ENCODE measurements at places on chromosomes 12 and 14. TPM values are rescaled to one million over a fixed set of nuclear protein-coding genes. Genes with fewer than 3 reads are reported as not detected.
A peak's percentile ranks its signal among the peaks of the same experiment; 100 is the strongest.

CEBPE gene
- not detected for total RNA-seq

- no peak for DNase-seq
Observed at GRCh38 chr14:102971314-102971713, 48.9 kb downstream of the AMN start.

DNA sequence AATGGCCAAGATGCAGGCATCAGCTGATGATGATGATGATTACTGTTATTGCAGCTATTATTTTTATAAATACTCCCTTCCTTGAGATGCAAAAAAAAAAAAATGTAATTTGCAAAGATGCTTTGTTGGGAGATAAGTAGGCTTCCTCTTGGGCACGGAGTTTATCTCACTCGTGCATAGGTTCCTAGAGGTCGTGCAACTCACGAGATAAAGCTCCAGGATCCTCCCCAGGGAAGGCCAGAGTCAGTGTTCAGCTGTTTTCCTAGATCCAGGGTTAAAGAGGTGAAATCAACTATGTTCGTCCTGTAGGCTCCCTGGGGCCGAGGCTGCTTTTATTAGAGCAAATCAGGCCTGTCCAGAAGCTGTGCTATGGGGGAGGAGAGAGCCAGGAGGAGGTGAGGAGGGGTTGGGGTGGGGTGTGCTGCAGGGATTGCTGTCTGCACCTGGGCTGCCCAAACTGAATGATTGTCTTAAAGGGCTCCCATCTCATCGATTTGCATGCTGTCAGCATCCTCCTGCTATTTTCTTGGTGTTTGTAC lies 270.3 kb downstream of the NRXN3 start:
- no peak for DNase-seq

CLEC2A gene
- total RNA-seq = not detected

- no peak for DNase-seq
Observed at GRCh38 chr12:129110575-129110974, 257.3 kb downstream of the GLT1D1 start.

DNA sequence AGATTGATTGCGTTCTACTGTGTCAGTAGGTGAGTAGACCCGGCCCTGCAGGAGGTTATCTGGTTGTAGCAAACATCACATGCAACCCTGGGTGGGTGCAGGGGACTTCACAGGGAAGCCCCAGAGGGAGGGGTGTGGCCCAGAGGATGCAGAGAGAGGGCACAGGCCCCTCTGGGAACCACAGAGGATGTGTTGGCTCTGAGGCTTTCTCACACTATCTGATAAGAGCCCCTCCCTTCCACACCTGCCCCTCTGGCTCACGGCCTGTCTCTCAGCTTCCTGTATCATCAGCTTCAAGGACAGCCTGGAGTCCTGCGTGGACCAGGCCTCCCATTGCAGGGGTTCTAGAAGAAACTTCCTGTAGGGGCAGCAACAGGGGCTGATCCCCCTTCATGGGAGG lies 101.9 kb downstream of the RIN3 start:
- DNase-seq = peak; percentile 68

DNA sequence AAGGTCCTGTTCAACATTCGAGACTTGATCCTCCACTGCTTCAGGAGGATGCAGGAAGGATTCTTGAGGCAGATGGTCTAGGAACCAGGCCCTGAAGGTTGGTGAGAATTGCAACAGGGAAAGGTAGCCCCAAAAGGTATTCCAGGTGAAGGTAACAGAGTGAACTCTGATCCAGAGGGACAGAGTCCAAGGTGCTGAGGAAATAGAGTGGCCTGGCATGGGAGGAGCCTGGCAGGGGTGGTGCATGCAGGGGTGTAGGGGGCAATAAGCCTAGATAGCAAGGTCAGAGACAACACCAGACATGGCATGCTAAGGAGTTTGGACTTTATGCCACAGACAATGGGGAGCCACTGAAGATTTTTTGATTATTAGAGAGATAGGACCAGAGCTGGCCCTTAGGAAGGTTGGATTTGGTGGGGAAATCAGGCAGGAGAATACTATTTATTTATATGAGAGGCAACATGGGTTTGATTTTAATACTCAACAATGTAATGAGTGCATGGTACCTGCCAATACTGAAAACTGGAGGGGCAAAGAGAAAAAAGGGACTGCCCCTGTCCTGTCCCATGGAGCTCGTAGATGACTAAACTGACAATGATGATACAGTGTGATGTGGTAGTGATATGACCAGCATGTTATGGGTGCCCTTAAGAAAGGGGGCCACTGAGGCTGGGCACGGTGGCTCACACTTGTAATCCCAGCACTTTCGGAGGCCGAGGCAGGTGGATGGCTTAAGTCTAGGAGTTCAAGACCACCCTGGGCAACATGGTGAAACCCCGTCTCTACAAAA lies 50.5 kb upstream of the TMED10 start:
- no peak for DNase-seq

TTC6 gene
- total RNA-seq = not detected

DNA sequence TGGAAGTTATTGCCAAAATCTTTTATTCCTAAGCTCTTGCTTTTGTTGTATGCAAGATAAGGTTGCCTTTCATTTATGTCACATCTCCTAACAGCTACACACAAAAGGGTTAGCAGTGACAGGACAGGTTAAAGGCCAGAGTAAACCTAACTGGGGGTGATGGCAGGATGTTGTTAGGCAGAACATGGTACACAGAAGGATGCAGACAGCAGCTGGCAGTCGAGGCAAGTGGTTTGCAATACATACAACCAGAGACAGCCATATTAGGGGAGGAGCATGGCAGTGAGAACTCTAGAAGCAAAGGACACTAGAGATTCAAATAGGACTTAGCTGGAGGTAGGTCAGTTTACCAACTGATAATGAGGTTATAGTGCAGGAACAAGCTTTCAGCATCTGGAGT lies 2.7 kb upstream of the ABCD2 start:
- DNase-seq = no peak

DNA sequence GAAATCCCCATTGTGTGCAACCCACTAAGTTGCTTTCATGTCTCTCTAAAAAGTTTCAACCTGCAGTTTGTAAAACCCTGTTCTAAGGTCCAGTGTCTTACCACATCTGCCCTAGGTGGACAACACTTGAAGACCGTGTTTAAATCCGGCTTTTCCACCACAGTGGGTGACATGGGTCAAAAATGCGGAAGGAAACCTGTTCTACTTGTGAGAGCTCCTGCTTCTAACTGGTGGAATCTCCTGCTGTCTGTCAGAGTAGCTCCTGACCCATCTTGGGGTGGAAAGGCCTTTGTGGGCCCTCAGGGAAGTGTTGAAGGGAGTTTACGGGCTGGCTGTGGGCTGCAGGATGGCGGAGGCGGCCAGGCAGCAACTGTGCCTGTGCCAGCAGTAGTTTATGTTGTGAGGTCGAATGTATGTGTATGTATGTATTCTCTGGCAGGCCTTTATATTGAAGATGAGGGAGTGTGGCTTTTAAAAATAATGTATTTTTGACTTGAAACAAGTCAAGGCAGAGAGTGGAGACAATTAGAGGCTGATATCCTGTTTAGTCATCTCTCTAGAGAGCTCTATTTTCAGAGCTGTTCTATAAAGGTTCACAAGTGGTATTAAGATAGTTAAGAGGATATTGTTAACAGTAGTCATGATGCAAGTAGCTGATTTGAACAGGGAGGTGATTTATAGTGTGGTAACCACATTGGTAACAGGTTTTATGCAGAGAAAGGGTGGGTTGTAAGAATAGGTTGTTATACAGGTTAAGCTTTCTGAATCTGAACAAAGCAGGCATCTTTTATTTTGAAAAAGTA lies 67.0 kb downstream of the PRKCH start:
- DNase-seq = no peak

GRCh38 chr12:29354954-29355353 lies 26.0 kb downstream of the ERGIC2 start:
- DNase-seq = no peak

- no peak for DNase-seq
Observed at GRCh38 chr12:66014818-66015217, 115.7 kb downstream of the LLPH start.

CACNA1C gene
- total RNA-seq = 0.27 TPM

CIROP gene
- not detected for total RNA-seq

BIN2 gene
- total RNA-seq = 40.9 TPM
